H1 (cell line): ENCODE measurements at places on chromosomes 3 and 15. TPM values are rescaled to one million over a fixed set of nuclear protein-coding genes. Genes with fewer than 3 reads are reported as not detected.

The LRRC49 gene
- total RNA-seq, result 9.3 and 10.4 TPM in 2 replicates

- H3K27ac ChIP-seq, result no peak overlapping the region
- DNase-seq, result no peak
- H3K36me3 ChIP-seq, result no peaks in the 10 kb centered on the region
- H3K4me1 ChIP-seq, result peaks cover 2% of the 10 kb centered on the region; the same call in 1 of the 2 replicates
- no peak overlapping the region for H3K4me3 ChIP-seq
- H3K27me3 ChIP-seq, result peaks cover 8% of the 10 kb centered on the region
These were observed 24.7 kb downstream of the SPATA12 start for GRCh38 chr3:57085211-57085610.

DNA sequence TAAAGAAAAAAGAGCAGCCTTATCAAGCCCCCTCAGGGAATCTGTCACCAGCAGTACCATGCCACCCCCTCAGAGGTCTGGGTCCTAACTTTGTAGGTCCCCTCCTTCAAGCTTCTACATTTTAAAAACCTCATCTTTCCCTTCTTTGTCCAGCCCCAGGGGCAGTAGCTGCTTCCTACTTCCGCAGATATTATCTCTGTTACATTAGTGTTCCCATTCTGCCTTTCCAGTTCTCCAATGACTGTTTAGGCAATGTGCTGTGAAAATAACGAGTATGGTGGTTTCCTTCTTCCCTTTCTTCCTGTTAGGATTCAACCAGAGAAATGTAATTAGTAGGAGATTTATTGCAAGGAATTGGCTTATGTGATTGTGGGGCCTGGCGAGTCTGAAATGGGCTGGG lies 126.1 kb upstream of the TNIK start:
- H3K27me3 ChIP-seq, result no peaks in the 10 kb centered on the region
- no peaks in the 10 kb centered on the region for H3K4me1 ChIP-seq
- H3K36me3 ChIP-seq, result no peaks in the 10 kb centered on the region
- H3K4me3 ChIP-seq, result no peak overlapping the region
- H3K27ac ChIP-seq, result no peak overlapping the region

DNA sequence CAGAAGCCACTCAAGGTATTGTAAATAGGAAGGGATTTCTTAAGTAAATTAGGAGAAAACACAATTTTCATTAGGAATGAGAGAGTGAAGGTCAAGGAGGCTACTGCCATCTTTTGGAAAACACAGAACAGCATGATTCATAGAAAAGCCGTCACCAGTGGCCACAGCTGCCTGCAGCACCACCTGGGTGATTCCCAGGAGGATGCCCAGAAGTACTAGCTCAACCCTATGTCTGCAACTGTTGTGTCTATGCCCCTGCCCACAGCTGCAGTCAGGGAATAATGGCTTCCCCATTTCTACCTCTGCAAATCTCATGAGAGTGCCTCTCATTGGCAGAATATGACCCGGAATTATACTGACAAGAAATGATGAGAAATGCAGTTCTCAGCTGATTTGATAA lies 300.0 kb downstream of the IGSF11 start:
- no peak overlapping the region for H3K27ac ChIP-seq
- no peak for DNase-seq
- no peaks in the 10 kb centered on the region for H3K36me3 ChIP-seq
- no peak overlapping the region for H3K4me3 ChIP-seq
- H3K4me1 ChIP-seq, result no peaks in the 10 kb centered on the region

DNA sequence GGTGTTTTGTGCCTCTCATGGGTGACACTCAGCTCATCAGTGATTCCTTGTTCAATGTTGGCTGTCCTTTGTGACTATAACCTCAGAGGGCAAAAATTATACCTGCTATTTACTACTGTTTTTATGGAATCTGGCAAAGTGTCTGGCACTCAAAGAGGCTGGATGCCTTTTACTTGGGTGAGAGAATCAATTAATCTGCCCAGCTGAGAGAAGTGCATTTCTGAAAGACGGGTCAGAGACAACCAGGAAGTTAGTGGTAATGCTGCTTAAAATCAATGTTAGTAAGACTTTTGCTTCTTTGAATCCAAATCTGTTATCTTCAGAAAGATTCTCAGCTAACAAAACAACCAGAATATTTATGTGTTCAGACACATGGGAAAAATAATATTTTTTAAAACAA lies 436.2 kb upstream of the SUCLG2 start:
- no peaks in the 10 kb centered on the region for H3K4me1 ChIP-seq
- H3K27ac ChIP-seq, result no peak overlapping the region
- DNase-seq, result no peak
